Fibroblast of mammary gland (primary cell): ENCODE measurements at places on chromosomes 16 and 17.
A peak's percentile ranks its signal among the peaks of the same experiment; 100 is the strongest.

DNA sequence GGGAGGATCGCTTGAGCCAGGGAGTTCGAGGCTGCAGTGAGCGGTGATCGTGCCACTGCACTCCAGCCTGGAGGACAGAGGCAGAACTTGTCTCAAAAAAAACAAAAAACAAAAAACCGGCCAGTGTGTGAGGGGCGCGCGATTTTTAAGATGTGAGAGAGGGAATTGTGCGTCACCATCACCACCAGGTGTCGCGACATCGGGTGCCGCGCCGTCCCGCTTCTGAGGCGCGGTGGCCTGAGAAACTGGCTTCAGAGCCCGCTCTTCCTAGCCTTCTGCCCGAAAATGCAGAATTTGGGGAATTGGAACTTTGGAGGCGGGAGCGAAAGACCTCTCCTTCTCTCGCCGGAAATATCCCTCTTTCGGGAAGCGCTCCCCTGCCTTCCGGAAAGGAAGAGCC lies 524.8 kb downstream of the KCNJ18 start:
- DNase-seq, result no peak

- DNase-seq, result no peak
Measured at GRCh38 chr16:69466547-69466946, 42.1 kb downstream of the CYB5B start.

DNA sequence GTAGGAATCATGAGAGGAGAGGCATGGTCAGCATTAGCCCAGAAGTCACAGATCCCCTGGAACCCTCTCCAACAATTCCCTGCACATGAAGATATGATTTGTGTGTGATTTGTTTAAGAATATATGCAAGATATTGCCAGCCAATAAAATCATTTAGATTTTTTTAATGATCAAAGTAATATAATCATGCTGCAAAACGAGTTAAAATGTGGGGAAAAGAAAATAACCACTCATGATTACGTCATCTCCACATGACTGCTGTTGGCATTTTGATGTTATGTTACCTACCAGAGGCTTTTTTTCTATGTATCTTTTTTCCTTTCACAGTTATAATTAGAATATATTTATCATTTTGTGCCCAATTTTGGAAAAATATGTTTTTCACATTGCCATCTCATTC lies 22.4 kb downstream of the SLC35G3 start:
- DNase-seq, result peak; percentile 61

GRCh38 chr17:35345926-35346771 lies 27.3 kb downstream of the SLFN11 start:
- peak; percentile 81 for DNase-seq

- DNase-seq, result no peak
Measured at GRCh38 chr16:13554643-13555042, 365.3 kb upstream of the ERCC4 start.

DNA sequence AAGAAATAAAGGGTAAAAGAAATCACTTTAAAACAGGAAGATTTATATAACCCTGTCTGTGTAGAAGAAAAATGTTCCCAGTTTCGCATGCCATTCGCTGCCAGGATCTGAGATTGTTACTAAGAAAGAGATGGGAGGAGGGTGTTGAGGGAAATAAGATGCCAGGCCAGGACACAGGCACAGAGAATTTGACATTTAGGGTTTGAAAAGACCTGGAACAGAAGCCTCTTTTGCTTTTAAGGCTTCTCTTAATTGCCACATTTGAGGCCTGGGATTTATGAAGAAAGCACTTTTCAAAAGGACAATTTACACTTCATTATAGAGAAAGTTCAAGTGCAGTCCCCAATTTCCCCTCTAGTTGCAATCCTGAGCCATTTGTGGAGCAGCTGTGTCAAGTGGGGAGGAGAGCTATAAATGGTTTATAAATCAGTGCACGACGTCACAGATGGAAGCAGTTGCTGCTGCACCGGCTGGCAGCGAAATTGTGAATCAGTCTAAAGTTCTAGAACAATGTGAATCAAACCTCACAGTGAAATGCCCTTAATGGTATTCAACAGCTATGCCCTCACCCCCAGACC lies 26.5 kb upstream of the C16orf87 start:
- peak; percentile 73 for DNase-seq

DNA sequence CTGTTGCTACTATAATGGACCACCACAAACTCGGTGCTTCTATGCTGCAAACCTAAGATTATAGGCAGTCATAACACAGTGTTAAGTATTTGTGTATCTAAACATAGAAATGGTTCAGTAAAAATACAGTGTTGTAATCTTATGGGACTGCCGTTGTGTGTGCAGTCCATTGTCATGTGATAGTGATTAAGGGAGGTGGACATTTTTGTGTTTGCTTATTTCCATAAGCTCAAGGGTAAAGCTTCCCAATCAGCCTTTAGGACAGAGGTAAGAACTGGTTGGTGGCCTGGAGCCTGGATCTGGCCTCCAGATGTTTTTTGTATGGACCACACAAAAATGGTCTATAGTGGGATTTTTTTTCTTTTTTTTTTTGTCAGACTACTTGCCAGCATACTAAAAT lies 29.9 kb downstream of the WWOX start:
- DNase-seq, result peak; percentile 11

GRCh38 chr17:35714988-35715387 lies 16.5 kb upstream of the RASL10B start:
- no peak for DNase-seq

DNA sequence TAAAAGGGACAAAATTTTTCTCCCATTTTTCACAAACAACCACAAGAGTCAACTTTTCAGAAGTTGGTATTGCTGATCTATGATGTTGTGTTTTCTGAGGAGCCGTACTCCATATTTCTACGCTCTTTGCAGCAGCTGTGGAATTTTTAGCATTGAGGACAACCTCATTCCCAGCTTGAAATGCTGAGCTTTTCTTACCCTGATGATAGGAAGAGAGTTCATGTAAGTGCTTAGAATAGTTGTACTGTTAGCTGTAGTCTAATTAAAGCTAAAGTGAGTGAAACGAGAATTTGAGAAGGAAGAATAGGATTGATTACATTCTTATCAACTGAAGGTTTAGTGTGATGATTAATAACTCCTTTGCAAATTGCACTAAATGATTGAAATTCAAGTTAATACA lies 72.3 kb downstream of the NF1 start:
- no peak for DNase-seq

- no peak for DNase-seq
Measured at GRCh38 chr16:2777903-2778629, 986 bp upstream of the ELOB start.

DNA sequence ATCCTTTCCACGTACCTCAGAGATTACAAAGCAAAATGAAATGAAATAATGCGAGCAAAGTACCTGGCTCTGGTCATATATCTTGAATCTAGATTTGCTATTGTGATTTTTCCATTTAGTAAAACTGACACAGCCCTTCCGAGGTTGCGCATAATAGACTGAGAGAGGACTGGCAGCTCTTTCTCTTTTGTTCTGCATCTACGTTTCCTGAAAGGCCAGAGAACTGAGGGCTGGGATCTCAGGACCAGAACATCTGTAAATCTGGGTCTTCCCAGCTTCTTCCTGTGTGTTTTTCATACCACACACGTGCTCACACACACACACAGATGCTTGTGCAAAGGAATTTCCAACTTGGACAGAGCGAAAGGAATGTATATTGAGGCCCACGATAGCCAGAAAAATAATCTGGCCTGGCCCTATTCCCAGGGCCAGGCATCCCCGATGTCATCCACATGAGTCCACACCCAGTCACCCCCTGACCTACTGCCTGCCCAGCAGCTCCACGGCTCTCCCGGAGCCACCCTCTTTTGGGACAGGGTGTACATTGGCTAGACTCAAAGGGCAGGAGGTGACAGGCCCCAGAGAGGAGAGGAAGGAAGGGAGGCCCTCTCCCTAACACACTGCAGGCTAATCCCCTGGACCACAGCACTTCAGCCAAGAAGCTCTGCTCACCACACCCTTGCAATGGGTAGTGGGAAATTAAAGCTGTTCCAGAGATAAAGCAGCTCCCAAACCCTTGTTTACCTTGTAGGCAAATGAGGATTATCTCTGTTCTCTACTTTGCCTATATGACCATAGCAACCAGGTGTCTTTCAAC lies 41.8 kb downstream of the NOL11 start:
- DNase-seq, result peak; percentile 18

DNA sequence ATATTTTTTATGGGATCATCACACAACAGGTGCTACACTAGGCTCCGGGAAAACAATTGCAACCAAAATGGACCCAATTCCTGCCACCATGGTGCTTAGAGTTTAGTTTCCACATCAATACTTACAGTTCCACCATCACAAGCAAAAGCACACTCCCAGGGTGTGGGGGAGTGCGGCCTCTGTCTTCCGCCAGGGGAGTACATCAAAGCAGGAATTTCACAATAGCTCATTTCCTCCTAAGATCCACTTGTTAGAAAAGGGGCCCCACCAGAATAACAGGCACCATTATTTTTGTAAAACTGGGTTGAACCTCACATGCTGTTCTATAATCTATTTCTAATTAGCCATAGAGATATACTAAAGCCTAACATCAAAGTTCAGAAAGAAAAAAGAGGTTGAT lies 44.3 kb upstream of the PSMD7 start:
- no peak for DNase-seq

- no peak for DNase-seq
Measured at GRCh38 chr17:3039736-3040135, 23.7 kb downstream of the OR1D5 start.

- DNase-seq, result peak; percentile 97
Measured at GRCh38 chr17:65785109-65785508, 223.7 kb upstream of the AXIN2 start.

GRCh38 chr17:2244545-2245525 lies 58.8 kb downstream of the SMG6 start:
- DNase-seq, result peak; percentile 96

GRCh38 chr16:84032458-84033178 lies 10.0 kb downstream of the SLC38A8 start:
- no peak for DNase-seq

- DNase-seq, result no peak
Measured at GRCh38 chr17:29084541-29085146, 41.7 kb downstream of the PIPOX start.

GRCh38 chr17:20197272-20197926 lies 188.2 kb downstream of the SPECC1 start:
- DNase-seq, result no peak

GRCh38 chr16:2776500-2777139 lies 460 bp downstream of the ELOB start:
- no peak for DNase-seq

- no peak for DNase-seq
Measured at GRCh38 chr16:23833960-23834685, 1.7 kb upstream of the PRKCB start.

DNA sequence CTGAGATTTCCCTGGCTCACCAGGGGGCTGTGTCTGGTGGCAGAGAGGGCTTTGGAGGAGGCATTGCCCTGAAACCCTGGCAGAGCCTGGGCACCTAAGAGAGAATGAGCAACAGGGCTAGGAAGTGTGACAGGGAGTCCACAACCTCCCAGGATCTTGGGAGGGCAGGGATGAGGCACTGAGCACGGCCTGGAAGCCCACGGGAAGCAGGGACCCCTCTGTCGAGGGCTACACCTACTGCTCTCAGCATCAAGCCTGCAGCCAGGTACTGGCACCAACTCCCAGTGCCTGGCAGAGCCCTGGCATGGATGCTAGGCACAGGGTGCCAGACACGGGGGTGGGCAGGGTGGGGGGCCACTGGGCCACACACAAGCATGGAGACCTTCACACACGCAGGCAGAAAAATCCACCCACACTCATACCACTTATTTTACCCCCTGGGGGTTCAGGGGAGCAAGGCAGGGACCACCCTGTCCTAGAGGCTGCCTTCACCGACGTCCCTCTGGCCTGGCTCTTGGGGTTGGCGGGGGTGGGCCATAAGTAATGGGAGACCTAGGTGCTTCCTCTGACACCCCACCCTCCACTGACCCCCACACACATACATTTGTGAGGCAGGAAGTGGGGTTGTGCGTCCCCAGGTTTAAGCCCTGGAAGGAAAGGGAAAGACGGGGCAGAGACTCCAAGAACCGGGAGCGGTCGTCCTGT lies 970 bp upstream of the HSD11B2 start:
- no peak for DNase-seq

- no peak for DNase-seq
Measured at GRCh38 chr17:79997011-79997660, 38.5 kb downstream of the TBC1D16 start.

DNA sequence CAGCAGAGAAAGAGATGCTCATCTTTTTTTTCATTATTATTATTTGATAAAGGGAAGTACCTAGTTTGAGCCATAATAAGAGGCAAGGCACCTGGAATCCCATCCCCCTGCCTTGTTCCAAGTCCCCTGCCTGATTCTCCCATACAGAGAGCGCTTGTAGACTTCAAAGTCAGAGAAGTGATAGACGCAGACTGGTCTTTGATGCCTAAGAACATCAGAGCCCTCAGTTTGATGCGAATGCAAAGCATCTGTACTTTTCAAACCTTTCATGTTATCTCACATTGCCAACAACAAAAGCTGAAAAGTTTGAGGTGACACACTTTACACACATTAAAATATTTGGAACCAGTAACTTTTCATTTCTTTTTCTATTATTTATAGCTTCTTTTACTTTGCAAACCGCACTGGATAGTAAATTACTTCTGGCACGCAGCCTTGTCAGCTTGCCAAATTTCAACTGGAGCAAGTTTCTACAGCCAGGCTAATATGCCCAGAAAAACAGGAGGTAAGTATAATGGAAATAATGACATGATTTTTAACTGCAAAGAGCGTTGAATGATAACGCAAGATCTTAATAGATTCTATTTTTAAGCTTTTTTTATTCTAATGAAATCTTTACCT lies 5.9 kb upstream of the UTP6 start:
- DNase-seq, result peak; percentile 59

GRCh38 chr17:79043931-79044320 lies 20.0 kb downstream of the C1QTNF1 start:
- no peak for DNase-seq

DNA sequence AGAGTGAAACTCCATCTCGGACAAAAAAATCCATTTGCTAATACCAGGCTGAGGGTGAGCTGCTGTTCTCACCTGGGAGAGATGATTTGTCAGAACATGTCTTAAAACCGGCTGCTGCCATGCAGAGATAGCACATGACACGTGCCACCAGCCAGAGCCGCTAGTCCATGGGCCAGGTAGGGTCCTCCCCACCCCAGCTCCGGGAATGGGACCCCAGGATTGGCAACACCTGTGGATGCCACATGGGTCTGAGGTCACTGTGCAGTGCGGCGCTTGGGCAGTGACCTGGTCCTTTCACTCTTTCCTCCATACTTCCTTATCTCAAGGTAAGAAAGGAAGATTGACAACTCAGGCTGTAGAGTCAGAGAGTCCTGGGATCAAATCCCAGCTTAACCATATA lies 393.3 kb upstream of the TNRC6C start:
- no peak for DNase-seq

DNA sequence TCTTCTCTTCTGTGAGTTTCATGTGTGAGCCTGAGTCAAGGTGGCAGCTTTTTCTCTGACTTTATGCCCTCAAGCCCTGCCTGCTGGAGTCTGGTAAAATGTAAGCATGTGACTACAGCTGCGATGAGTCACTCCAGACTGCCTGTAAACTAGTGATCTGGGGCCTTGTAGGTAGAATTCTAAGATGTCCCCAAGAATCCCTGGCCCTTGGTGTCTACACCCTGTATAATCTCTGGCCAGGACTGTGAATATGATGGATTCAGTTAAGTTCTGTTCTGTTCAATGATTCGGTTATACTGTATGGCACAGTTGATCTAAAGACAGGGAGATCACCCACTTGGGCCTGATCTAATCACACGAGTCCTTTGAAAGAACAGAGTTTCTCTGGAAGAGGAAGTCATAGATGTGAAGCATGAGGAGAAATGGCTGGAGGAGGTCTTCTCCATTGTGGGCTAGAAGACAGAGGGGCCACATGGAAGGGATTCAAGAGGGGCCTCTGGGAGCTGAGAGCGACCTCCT lies 29.8 kb downstream of the PRSS54 start:
- peak; percentile 74 for DNase-seq

- no peak for DNase-seq
Measured at GRCh38 chr17:80718428-80718827, 173.8 kb downstream of the RPTOR start.
